ENCODE measurements at places on chromosomes 12 and 14.
A peak's percentile ranks its signal among the peaks of the same experiment; 100 is the strongest.

- no peak for DNase-seq
Measured at GRCh38 chr12:124328116-124328515, 33.2 kb downstream of the RFLNA start.

DNA sequence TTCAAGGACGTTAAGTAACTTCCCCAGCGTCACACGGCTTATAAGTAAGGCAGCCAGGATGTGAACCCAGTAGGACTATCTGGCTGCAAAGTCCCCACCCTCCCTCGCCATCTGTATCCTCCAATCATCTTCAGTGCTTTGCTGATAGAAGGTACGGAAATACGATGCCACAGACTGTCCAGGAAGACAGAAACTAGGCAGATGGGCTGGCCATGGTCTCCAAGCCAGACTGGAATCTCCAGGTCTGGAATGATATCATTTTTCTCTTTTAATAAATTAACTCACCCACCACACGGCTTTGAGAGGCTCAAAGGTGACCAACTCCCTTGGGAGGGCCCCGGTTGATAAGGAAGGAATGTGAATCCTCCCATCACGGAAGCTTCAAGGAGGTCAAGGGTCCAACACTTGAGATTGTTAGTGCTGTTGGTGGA, 16.3 kb upstream of the BDKRB1 start:
- no peak for DNase-seq

DNA sequence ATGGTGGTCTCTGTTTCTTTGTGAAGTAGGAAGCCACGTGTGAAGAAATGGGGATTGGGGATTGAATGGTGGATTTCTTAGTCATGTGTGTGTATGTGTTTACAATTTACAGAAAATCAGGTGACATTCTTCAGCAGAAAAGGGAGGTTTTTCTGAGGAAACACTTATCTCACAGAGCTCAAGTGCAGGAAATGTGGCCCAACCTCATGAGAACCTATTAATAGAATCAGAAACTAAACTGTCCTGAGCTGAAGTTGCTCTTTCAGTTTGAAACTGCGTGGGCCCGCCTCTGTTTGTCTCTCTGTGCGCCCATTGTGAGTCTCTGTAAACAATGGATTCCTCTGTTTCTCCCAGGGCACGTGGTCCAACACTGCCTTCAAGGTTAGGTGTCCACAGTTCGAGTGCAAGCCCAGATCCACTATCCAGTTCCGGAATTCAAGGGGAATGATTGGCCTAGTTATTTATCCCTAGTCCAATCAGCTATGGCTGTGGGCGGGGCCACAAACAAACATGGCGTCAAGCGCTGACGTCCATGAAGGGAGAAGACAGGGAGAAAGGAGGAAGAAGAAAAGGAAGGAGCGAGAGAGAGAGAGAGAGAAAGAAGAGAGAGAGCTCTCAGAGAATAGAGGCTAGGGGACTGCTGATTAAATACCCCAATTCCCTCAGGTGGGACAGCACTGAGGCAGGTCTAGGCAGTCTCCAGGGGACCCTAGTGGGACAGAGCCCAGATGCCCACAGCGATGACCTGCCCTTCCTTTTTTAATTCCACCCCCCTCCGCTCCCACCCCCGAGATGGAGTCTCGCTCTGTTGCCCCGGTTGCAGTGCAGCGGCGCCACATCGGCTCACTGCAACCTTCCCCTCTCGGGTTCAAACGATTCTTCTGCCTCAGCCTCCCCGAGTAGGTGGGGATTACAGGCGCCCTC, 31.4 kb upstream of the C12orf76 start:
- DNase-seq = peak; percentile 42

DNA sequence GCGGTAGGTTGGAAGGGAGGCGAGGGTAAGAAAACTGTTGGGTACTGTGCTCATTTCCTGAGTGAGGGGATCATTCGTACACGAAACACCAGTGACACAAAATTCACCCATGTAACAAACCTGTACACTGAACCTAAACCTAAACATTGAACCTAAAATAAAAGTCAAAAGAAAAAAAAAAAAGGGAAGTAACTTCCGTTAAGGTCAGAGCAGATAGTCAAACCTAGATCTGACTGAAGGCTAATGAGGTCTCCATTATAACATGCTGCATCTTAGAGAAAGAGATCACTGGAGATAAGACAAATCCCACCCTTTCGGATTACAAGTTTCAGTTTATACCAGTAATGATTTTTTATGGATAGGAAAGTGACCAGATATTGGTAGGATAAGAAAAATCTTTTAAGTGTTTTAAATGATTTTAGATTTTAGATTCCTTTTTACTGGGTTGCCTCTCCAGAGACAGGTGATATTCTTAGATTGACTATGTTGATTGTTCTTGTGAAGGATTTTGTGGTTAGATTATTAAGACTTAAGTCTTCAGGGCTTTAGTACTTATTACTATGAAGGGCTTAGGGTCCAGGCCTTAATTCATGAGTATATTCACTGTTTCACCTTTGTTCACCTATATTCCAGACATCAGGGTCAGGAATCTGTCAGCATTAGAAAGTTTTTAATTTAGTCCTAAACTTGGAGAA, 11.2 kb upstream of the NCKAP1L start:
- no peak for DNase-seq

GRCh38 chr12:65524666-65525065, 246.2 kb downstream of the MSRB3 start:
- DNase-seq = no peak

DNA sequence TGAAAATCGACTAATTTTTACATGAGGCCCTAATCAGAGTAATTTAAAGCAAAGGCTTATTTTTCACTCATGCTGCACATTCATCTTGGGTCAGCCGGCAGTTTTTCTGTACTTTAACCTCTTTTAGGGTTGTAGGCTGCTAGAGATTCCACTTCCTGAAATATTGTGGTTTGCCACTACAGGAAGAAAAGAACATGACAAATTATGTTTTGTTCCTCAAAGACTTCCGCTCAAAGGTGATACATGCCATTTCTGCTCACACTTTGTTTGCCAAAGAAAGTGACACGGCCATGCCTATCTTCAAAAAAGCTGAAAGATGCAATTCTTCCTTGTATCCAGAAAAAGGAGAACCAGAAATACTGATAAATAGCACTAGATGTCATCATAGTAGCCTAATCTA, 183.4 kb upstream of the PPFIA2 start:
- no peak for DNase-seq

GRCh38 chr12:97425802-97426491, 36.7 kb upstream of the RMST start:
- DNase-seq = no peak

GRCh38 chr14:30211326-30211725, 283.7 kb upstream of the PRKD1 start:
- no peak for DNase-seq

- DNase-seq = no peak
Measured at GRCh38 chr12:104742551-104743201, 215.4 kb downstream of the SLC41A2 start.

- DNase-seq = peak; percentile 3
Measured at GRCh38 chr14:69107407-69108003, 45.4 kb downstream of the DCAF5 start.

DNA sequence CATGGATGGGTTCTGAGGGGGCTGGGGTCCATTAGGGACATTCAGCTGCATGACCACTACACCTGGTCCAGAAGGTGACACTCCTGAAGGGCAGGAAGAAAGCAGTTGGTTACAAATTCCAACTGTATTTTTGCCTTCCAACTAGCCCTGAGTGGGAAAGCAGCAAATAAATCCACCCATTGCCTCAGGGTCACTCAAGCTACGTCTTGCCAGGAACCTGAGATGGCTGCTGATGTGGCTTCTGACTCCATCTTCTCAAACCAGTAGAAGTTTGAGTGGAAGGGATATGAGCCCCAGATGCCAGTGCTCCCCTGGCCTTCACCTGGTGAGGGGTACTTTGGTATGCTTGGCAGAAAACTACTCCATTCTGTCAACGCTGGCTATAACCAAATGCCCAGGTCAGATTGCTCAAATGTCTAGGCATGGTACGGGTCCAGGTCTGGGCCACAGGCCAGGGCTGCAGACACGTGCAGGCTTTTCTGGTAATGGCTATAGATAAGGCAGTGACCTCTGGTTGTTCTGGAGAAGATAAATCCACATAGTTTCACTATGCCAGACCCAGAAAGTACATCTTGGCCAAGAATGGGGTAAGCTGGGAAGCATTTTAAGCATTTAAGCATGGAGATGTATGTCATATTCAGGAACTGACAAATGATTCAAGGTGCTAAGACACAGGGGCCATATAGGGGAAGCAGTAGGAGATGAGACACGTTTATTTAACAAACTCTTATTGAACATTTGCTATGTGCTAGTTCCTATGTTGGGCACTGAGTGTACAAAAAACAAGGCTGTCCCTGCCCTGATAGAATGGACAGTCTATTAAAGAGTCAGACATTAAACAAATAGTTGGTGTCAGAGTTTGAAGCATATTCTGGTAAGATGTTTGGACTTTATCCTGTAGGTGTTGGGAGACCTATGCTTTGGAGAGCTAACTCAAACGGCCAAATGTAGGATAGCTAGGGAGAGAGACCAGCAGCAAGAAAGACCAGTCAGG, 8.3 kb upstream of the STAC3 start:
- no peak for DNase-seq
